ENCODE measurements at places on chromosomes 1 and 21.

DNA sequence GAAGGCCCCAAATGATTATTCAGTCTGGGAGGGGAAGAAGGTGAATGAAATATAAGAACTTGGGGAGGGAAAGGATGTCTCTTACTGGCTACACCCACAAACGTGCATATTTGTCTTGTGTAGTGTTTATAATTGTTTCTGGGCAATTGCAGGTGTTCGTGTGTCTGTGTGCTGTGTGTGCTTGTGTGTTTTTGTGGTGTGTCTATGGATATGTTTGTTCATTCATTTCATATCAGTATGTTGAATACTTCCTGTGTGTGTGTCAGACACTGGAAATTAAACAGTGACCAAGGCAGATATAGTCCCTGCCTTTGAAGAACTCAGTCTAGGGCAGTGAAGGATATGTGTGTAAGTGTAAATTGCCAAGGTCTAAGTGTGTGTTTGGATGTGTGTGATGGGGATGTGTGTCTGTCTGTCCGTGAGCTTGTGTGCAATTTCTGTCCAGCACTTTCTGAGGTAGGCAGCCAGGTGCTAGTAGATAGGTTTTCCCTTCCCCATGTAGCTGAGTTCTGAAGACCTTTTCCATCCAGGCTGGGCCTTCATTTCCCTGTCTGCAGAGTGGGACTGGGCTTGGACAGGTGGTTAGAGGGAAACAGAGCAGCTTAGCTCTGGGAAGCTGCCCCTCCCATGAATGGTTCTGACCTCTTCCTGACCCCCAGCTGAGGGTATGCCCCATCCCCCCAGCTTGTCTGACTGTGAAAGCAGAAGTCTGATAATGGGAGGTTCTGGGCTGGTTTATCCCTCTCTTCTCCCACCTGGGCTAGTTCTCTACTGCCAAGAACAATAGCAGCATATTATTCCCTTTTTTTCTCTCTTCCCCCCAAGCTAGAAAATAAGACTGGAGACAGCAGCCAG, 3.8 kb downstream of the AGO1 start:
- DNase-seq: no peak

GRCh38 chr1:109971559-109971958, 13.0 kb upstream of the AHCYL1 start:
- no peak for DNase-seq

DNA sequence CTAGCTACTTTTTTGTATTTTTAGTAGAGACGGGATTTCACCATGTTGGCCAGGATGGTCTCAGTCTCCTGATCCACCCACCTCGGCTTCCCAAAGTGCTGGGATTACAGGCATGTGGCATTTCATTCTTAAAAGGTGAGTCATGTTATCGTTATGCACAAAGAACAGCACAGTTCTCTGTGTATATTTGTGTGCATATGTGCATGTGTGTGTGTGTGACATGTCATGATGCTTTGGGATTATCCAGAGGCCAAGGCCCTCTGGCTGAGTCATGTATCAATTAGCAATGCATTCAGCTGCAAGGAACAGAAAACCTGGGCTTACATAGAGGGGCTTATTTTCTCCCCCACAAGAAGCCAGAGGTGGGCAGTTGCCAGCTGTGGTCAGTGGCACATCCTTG, 301.7 kb upstream of the KAZN start:
- DNase-seq: no peak

- no peak for DNase-seq
These were observed 71.1 kb downstream of the TPR start for GRCh38 chr1:186303911-186304310.

GRCh38 chr1:150749720-150750311, 15.8 kb downstream of the CTSS start:
- no peak for DNase-seq

DNA sequence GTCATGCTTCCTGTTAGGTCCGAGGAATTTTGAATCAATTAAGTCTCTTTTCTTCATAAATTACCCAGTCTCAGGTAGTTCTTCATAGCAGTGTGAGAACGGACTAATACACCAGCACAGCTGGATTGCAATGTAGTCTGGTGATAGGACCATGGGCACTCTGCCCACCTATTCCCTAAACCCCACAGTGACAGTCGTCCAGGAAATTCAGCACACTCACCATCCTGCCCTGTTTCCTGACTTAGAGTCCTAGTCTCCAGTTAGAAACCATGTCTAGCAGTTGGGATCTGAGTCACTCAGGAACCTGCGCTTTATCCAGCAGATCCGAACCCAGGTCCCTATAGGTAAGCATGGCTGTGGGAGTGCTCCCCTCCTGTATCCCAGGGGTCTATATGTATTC, 149.3 kb upstream of the TNR start:
- no peak for DNase-seq

GRCh38 chr1:203085528-203086406, at the start of gene MYOG:
Gene MYOG (minus strand): TSS chr1:203086012. CDS start chr1:203085961, 51 bp downstream.
- no peak for DNase-seq

DNA sequence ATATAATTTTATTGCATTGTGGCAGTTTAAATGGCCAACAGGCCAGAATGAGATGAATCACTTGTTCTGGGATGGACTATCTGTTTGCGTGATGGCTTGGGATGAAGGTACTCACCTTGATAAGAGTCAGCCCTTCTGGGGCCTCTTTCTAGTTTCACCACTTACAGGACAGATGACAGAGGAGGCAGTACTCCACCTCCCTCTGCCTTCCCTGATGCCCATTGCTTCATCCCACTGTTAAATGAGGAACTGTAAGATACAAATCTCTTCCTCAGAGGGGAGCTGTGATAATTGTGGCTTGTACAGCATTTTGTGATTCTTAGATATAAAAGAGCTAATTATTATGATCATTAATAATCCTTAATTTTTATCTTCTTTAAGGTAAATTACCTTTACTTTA, 3.7 kb upstream of the TCHH start:
- DNase-seq: no peak

DNA sequence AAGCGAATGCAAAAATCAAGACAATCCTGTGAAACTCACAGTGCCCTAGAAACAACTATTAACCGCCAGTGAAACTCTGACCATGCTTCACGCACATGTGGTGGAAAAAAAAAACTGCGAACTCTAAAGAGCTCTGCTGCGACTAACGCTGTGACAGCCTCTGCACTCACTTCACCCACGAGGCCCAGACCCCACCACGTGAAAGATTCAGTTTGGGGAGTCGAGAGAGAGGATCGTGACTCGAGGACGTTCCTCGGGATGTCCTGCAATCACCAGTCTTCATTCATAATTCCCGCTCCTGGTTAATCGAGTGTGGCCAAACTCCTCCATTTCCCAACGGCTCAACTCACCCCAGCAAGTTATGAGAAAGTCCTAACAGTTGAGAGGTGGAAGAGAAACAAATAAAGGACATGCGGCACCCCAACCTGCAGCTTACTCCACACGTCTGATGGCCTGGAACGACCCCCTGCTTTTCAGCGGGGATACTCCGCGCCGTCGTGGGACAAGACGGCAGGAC, 1.1 kb downstream of the SERBP1 start:
- DNase-seq: no peak

GRCh38 chr1:20733360-20733975, 965 bp upstream of the SH2D5 start:
- DNase-seq: no peak

All from NCI-H187 (cell line).